ENCODE measurements at places on chromosomes 11 and 22.
A peak's percentile ranks its signal among the peaks of the same experiment; 100 is the strongest.

GRCh38 chr22:50146439-50147238, 23.9 kb upstream of the PANX2 start:
- DNase-seq, result no peak

DNA sequence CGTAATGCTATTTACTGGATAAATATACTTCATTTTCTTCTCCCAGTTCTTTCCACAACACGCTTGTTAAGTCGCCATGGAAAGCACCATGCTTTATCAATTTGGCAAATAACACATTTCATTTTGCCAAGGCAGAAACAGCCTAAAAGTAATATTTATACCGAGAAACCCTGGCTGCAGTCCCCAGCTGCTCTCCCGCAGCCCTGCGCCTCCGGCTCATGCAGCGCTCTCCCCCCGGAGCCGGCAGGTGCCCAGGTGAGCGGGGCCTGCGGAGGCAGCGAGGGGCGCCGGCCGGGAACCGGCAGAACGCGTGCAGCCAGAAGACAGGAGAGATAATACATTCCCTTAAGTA, 681 bp upstream of the ARHGEF12 start:
- DNase-seq, result no peak

DNA sequence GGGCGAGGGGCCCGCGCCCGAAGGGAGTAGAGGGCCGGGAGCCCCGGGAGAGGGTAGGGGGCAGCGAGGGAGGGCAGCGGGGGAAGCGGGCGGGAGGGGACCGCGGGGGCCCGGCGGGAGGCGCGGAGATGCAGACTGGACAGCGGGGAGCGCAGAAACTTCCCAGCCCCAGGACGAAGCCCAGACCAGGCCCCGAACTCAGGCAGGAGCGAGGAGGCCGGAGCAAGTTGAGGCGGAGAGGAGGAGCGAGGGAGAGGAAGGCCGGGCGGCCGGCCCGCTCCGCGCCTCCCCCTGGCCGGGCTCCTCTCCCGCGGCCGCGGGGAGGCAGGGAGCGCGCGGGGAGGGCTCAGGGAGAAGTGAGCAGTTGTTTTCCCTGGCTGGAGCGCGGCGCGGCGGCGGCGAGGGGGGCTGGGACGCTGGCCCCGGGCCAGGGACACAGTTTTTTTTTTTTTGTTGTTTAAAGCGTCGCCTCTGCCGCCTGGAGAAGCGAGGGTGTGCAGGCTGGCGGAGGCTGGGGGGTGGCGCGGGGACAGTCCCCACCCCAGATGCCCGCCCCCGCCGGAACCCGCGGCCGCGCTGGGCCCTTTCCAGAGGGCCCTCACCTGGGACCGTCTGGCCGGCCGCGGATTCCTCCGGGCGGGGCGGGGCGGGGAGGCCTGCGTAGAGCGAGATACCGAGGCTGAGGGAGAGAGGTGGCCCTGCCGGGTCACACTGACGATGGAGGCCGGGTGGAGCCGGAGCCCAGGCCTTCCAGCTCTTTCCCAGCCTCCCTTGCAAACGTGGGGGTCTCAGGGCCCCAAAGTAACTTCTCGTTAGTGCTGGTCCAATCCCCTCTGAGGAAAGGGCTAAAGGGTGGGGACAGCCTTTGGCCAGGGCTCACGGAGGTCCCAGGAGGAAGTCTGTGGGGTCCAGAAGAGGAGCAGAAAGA, at the start of gene LTBP3:
Gene LTBP3 (minus strand): TSS at position 358 of the 928 bp plus-strand sequence. CDS start 400 bp downstream, outside the sequence.
- DNase-seq, result no peak

GRCh38 chr11:12587333-12587991, 86.8 kb upstream of the TEAD1 start:
- DNase-seq, result no peak

DNA sequence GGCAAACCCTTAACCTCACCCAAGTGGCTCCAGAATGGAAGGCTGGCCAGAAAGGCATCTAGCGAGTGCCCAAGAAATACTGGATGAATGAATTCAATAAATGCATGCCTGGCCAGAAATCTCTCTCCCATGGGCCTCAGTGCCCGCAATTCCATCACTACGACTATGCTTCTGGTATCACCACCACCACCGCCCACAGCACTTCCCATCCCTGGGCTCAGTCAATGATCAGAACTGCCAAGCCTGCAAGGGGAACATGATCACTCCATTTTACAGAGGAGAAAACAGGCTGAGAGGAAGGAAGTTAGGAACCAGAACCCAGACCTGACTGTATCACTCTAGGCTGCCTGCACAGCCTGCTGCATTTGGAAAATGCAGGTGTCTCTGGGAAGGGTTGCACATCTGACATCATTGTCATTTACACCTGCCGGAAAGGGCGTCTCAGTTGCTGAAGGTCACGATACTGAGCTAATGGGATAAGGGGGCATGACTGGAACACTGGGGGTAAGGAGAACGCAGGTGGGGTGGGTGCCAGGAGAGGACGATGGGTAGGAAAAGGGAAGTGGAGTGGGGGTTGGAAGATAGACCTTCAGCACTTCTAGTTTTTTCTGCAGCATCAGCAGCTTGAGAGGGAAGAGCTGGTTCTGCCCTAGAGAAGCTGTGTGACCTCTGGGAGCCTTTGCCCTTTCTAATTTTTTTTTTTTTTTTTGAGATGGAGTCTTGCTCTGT, 3.2 kb downstream of the GPR152 start:
- no peak for DNase-seq

DNA sequence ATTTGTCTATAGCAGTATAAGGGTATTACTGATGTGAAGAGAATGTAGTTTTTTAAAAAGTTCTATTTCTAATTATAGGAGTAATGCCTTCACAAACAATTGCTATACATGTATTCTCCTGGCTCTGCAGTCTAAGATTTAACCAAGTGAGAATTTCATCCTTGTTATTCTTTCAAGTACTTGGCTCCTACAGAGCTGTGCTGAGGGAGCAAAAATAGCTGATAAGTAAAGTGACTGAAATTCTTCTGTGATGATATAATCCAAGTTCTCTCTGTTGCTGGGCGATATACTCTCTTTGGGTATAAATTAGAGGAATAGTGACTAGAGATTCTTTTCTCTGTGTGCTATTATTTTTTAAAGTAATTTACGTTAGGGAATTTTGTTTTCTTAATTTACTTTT, 68.0 kb downstream of the PGR start:
- no peak for DNase-seq

DNA sequence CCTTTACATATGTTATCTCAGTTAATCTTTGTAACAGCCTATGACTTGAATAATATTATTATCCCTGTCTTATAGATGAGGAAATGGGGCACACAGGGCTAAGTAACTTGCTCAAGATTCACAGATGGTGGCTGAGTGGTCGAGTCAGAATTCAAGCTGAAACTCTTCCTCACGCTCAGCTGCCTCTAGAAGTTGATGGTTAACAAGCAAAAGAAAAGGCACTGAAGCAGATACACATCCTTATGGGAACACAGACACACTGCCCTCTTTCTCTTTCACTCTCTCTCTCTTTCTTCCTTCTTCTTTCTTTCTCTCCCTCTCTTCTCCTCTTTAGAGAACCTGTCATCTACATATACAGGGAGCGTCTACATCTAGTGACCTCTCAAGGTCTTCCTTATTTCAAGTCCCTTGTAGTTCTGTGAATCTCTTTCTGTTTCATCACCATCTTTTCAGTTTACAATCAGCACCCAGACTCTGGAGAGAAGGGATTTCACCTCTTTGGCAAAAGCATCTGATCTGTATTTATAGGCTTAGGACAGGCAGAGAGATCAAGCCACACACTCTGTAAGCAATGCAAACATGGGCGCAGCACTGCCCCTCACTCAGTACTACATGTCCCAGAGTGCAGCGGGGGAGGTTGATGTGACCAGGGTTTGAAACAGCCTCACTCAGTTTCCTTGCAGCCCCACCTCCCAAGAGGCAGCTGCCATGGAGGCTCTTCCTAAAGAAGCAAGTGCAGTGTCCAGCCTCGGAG, 75.7 kb downstream of the GRAMD1B start:
- no peak for DNase-seq

GRCh38 chr11:133240908-133241655, 291.2 kb downstream of the OPCML start:
- DNase-seq, result no peak

DNA sequence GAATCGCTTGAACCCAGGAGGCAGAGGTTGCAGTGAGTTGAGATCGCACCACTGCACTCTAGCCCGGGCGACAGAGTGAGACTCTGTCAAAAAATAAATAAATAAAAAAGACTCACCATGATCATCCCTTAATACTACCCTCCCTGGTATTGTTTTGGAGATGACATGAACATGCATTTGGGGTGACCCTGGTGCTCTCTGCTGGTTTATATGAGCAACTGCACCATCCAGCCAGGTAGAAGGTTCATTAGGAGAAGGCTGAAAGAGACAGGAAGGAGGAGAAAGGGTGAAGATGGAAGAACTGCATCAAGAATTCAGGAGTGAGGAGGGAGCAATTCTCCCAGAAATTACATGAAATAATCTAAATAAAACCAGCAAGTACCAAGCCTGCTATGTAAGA, 37.8 kb downstream of the SLC5A1 start:
- no peak for DNase-seq

DNA sequence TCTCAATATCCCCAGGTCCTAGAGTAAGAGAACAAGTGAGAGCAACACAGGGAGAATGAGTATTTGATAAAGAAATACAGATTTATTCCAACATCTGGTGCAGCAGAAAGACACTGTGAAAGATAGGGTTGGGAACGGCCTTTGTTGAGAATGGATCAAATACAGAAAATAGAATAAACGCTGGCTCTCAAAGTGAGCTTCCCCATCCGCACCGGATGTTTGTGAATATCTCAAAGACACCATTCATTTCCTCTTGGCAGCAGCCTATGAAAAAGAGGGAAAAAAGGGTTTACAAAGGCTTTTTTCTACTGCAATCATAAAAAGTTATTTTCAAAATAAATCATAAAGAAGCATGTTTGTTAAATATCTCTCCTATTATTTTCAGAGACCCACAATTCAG, 279.3 kb downstream of the CASP12 start:
- DNase-seq, result no peak

DNA sequence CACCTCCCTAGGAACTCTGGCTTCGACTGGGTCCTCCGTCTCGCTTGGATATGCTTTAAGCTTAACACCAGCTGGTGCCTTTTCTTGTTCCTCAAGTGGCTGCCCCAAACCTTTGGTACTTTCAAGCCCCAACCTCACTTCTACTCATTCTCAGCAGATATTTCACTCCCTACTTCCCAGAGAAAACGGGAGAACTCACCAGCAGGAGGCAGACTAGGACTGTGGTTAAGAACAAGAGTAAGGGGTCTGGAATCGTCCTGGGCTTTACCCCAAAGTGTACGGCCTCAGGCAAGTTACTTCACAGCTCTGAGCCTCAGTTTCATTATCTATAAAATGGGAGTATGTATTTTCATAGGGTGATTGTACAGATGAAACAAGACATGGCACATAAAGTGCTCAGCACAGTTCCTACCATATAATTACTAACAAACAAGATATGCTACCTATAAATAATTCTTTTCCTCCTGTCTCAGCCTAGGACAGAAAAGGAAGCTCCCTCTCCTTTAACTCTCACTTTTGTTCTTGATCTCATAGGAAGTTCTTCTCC, 37.8 kb downstream of the PAMR1 start:
- peak; percentile 39 for DNase-seq

DNA sequence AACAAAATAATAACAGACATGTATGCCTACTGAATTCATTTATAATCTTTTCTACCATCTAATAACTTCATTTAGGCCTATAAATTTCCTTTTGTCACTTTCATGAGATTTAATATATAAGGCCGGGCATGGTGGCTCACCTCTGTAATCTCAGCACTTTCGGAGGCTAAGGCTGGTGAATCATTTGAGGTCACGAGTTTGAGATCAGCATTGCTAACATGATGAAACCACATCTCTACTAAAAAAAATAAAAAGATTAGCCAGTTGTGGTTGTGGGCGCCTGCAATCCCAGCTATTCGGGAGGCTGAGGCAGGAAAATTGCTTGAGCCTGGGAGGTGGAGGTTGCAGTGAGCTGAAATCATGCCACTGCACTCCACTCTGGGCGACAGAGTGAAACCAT, 14.2 kb upstream of the NTM start:
- no peak for DNase-seq

- no peak for DNase-seq
Observed at GRCh38 chr11:13429288-13429687, 33.7 kb downstream of the BTBD10 start.

GRCh38 chr11:514606-515005, 7.6 kb upstream of the RNH1 start:
- DNase-seq, result no peak

DNA sequence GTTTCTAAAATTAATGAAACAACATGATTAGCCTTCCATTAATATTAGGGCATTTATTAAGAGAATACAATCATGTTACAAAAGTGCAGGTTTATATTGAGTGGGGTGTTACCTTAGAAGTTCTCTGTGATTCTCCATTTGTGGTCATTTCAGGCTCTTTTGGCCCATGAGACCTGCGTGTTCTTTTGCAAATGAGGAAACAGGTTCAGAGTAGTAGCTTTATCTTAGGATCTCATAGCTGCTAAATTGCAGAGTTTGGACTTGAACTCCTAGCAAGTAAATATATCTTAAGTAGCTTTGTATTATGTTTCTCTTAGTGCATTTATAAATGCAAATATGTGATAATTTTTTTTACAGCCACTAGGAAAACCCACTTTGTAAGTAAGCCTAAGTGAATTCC, 18.3 kb downstream of the FAR1 start:
- no peak for DNase-seq

DNA sequence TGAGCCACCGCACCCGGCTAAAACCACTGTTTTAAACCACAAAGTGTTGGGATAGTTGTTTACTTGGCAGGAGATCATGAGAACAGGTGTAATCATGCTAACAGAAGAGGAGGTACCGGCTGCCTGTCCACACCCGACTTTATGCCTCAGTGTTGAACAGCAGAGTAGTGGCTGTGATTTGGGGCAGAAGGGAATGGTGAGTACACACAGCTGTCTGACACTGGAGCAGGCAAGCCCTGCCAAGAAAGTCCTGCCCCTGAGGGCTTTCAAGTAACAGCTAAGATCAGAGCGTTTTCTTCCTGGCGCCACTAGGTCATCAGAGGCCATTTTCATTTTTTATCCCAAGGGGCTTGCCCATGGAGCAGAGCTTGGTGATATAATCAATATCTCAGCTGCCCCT, 8.1 kb downstream of the CDKN1C start:
- DNase-seq, result no peak

DNA sequence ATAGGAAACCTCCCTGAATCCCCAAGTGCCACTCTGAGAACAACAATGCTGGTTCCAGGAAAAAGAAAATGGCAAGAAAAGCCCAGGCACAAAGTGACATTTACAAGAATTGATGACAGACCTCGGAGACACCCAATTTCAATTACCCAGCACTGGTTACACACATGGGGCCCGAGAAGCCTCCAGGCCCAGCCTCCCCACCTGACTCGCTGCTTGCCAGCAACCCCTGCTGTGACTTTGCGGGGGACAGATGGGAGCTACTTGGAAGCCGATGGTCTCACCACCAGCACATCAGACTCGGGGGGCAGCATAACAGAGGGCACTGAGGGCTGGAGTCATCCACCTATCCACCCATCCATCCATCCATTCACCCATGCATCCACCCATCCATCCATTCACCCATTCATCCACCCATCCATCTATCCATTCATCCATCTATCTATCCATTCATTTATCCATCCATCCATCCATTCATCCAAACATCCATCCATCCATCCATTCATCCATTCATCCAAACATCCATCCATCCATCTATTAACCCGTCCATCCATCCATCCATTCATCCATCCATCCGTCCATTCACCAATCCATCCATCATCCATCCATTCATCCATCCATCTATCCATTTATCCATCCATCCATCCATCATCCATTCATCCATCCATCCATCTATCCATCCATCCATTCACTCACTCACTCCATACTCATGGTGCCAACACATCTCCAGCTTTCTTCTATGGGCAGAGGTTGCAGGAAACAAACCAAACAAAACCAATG, 567.6 kb downstream of the BRD1 start:
- no peak for DNase-seq

GRCh38 chr11:88508759-88509581, 171.4 kb upstream of the CTSC start:
- DNase-seq, result no peak

All from omental fat pad (tissue), 4 donors.